G401 (cell line): ENCODE measurements at places on chromosomes 12 and 14. TPM values are rescaled to one million over a fixed set of nuclear protein-coding genes. Genes with fewer than 3 reads are reported as not detected.

Gene ABCD2
- not detected in 2 replicates for total RNA-seq

Gene CCDC60
- total RNA-seq: not detected in 2 replicates

Gene RDH5
- total RNA-seq: 2.5 and 4.3 TPM in 2 replicates

Gene LHX5
- total RNA-seq: not detected in 2 replicates

Gene MAP1LC3B2
- total RNA-seq: 0.34 TPM in 1 of 2 replicates, not detected in the other

Gene CCDC198
- total RNA-seq: not detected in 2 replicates

Gene ESPL1
- total RNA-seq: 21.8 and 23.1 TPM in 2 replicates

Gene KLRK1
- total RNA-seq: not detected in 2 replicates

Gene COQ6
- total RNA-seq: 38.2 and 45.8 TPM in 2 replicates

Gene PRB3
- not detected in 2 replicates for total RNA-seq

Gene TCTN1
- total RNA-seq: 24.8 and 28.4 TPM in 2 replicates

Gene PRPH
- total RNA-seq: 1.8 and 2.2 TPM in 2 replicates

Gene RNASE1
- 0.85 TPM in 1 of 2 replicates, not detected in the other for total RNA-seq

Gene DCN
- total RNA-seq: not detected in 2 replicates

Gene LRFN5
- not detected in 2 replicates for total RNA-seq

Gene ESR2
- total RNA-seq: not detected in 2 replicates

Gene P2RX7
- total RNA-seq: not detected in 2 replicates

- peak; percentile 43 for DNase-seq
Measured at GRCh38 chr12:106247674-106248311, at the start of gene CKAP4. TSS of gene CKAP4 (minus strand) at chr12:106248020. CDS start at chr12:106247851, 169 bp downstream.

DNA sequence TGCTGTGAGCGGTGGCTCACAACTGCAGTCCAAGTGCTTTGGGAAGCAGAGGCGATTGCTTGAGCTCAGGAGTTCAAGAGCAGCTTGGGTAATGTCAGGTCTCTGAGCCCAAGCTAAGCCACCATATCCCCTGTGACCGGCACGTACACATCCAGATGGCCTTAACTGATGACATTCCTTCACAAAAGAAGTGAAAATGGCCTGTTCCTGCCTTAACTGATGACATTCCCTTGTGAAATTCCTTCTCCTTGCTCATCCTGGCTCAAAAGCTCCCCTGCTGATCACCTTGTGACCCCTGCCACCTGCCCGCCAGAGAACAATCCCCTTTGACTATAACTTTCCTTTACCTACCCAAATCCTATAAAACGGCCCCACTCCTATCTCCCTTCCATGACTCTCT is 48.6 kb downstream of the SLC25A47 start:
- no peak for DNase-seq

DNA sequence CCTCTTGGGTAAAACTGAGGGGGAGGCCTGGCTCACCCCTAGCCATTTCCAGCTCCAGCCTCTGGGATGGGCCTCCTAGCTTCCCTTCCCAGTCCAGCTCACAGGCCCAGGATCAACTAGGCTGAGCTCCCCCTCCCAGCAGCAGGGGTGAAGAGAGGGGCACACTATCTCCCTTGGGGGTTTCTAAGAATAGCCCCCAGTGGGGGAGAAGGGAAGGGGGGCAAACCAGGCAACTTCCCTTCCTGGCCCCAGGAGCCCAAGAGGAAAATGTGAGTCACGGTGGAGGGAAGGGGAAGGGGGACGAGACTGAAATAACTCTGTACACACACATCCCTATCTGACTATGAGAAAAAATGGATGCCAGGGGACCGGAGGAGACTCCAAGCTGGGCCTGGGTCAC is 9.0 kb downstream of the ADCY6 start:
- DNase-seq: no peak

- no peak for DNase-seq
Measured at GRCh38 chr14:100039903-100040302, 25.3 kb upstream of the EVL start.

GRCh38 chr14:65560340-65561027 is 148.0 kb downstream of the FUT8 start:
- no peak for DNase-seq

- DNase-seq: no peak
Measured at GRCh38 chr12:90543841-90544240, 411.1 kb downstream of the CCER1 start.

GRCh38 chr12:93978553-93978952 is 169.8 kb upstream of the PLXNC1 start:
- no peak for DNase-seq

GRCh38 chr14:48382961-48383360 is 707.6 kb upstream of the MDGA2 start:
- no peak for DNase-seq

- no peak for DNase-seq
Measured at GRCh38 chr14:105477660-105478397, 3.2 kb downstream of the CRIP2 start.

- no peak for DNase-seq
Measured at GRCh38 chr12:21699851-21700250, 42.2 kb upstream of the LDHB start.

DNA sequence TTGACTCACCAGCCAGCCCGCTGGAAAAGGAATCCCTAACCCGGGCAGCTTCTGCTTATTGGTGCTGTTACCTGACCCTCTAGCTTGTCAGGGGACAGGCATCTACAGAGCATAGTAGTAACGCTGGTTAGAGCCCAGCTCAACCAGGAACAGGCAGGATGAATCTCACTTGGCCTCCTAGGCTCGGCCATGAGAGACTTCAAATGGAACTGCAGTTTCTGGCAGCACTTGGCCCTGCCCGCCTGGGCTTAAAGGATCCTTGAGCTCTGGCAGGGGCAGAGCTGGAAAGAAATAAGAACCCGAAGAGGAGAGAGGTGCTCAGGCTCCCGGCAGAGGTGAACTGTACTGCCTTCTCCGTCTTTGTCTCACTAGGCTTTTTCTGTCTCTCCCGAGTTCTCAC is 2.3 kb upstream of the LHX5 start:
- DNase-seq: no peak

GRCh38 chr12:65638324-65638723 is 186.0 kb upstream of the HMGA2 start:
- DNase-seq: no peak

DNA sequence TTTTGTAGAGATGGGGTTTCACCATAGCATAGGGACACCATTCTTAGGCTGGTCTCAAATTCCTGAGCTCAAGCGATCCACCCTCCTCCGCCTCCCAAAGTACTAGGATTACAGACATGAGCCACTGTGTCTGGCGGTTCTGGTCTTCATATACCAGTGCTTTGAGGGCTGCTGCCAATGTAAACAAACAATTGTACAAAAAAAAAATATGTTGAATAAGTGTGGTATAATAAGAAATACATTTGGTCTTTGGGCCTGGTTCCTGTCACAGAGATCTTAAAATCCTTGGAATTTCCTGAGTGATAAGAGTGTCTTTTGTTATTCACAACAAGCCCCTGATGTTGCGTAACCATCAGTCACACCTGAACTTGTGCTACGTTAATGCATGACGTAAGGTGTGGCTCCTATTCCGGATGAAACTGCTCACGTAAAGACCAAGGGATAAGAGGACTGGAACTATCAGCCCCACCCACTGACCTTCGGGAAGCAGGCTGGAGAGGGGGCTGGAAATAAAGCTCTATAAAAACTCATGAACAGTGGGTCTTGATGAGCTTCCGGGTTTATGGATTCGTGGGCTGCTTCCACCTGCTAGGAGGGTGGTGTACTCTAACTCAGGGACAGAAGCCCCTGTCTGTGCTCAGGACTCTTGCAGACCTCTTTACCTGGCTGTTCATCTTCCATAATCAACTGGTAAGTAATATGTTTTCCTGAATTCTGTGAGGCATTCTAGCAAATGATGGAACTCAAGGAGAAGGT is 16.5 kb upstream of the RIMKLB start:
- no peak for DNase-seq

DNA sequence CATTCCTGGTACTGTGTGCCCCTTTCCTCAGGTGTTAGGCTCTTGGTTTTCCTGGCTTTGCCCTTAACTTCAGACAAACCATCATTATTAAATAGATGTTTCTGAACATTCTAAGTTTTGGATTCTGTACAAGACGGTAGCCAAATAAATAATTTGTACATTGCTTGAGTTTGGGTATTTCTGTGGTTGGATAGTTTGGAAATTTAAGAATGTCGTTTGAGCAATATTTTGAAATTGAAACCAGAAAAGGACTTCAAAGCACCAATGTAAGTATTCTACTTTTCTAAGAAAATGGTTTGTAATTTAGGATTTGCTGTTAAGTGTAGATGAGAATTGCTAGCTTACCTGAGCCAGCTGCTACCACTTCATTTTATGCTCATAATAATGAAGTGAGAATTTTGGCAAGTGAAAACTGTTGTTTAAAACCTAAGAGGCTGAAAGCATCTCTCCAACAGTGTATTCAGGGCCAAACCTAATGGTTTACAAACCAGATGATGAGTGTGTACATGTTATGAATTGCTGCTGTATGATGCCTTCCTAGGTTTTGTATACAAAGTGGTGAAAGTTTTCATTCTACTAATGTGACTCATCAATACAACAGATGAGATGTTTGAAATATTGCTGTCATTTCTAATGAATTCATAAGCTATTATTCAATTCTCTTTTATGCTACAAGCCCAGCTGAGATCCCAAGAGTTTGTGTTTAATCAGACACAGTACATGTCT is 181.5 kb upstream of the PRKD1 start:
- no peak for DNase-seq

- DNase-seq: no peak
Measured at GRCh38 chr12:92814584-92814983, 111.8 kb downstream of the PLEKHG7 start.

- DNase-seq: no peak
Measured at GRCh38 chr14:81433378-81433777, 33.3 kb upstream of the STON2 start.

- DNase-seq: no peak
Measured at GRCh38 chr12:41122894-41123293, 65.2 kb upstream of the PDZRN4 start.

DNA sequence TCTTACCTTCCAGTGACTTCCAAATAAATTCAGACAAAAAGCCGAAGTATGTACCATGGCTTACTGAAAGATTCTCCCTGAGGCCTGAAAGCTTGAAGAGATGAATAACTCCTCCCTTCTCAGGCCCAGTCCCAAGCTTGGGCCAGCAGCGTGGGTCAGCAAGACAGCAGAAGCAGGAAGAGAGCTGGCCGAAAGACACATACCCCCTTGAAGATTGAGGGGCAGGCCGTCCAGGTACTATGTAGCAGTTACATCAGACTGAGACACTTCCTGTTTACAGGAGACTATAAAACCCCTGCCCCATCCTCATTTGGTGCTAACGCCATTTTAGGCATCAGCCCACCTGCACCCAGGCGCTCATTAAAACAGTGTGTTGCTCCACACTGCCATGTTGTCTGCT is 15.0 kb downstream of the NDUFA12 start:
- DNase-seq: no peak

DNA sequence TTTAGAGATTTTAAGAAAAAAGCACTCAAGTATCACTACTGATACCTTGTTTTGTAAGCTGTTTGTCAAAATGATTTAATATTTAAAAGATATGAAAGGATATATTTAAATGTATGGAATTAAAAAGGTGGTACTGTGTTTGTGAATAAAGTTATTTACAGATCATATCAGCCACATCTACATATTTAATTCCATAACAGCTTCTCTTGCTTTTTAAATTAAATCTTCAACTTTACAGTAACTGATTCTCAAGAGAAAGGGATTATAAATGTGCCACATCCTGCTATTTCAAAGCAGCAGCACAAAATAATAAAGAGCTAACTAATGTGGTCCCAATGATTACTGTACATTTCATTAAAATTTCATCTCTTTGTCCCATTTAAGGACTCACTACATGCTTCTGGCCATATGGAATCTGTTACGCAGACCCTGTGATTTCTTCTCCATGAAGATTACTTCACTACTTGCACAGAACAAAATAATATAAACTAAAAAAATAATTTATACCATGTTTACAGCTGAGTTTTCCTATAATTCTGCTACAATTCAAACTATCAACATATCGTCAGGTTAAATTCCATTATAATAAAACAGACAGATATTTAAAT is 117.8 kb downstream of the MED13L start:
- no peak for DNase-seq

GRCh38 chr12:124768452-124769162 is 95.1 kb downstream of the SCARB1 start:
- DNase-seq: no peak

DNA sequence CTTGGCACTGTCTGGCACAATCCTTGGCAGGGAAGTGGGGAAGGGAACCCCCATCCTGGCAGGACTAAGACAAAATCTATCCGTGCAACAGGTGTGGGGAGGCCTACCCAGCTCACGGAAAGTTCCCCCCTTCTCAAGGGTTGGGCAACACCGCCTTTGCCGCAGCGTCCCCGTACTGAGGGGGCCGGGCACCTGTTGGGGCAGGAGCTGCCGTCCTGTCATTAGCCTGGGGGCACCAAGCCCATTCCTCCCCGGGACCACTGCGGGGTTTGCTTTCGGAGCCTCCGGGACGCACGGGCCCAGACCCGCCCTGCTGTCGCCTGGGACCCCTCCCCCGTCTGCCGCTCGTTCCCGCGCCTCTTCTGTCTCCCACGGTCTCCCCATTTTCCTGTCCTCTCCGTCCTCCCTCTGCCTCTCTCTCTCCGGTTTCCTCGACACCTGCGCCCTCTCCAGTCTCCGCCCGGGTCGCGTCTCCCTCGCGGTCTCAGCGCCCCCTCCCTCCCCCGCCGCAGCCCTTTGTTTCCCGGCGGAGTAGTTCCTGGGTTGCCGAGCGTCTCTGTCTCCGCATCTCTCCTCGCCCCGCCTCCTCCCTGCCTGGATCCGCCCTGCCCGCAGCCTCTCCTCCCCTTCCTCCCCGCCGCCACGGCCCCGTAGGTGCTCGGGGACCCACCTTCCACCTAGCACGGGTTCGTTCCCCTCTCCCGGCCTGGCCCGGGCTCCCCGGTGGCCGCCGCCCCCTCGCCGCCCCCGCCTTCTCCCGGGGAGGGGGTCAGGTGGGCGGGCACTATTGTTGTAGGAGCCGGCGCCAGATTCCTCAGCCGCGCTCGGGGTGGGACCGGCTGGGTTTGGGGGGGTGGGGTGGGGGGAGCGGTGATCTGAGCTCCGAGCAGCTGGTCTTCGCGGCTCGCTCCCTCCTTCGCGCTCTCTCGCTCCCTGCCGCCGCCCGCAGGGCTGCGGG is at the start of gene CACNB3:
CACNB3 (plus strand) TSS at position 624 of the 958 bp plus-strand sequence. CDS start 434 bp downstream, outside the sequence.
- peak; percentile 77 for DNase-seq
